ENCODE measurements at places on chromosomes 13 and 19. TPM values are rescaled to one million over a fixed set of nuclear protein-coding genes. Genes with fewer than 3 reads are reported as not detected.

DNA sequence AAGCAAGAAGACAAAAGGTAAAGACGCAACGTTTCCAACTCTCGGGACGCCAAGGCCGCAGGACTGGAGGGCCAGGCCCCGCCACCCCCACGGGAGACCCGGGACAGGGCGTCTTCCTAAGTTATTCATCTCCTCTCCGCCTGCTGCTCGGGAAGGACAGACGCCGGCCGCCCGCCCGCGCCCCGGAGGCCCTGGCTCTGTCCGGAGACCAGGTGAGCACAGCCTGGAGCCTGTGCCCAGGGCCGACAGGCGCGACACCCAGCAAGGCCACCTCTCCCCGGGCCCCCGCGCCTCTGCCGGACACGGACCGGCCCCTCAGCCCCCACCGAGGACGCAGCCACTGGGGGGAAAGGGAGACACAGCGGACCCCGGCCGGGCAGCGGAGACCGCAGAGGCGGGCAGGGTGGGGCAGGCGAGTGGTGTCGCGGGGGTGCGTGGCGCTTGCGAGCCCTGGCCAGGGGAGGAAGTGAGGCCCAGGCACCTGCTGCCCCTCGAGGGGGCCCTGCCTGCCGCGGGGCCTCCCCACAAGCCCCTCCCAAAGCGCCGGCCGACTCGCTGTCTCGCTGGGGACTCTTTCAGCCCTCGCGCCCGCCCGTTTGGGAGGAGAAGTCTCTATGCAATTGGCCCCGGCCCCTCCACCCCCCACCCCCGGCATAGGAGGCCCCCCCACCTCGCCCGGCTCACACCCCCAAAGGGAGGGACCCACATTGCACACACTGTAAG lies 17.2 kb downstream of the SMIM24 start:
- no peaks in the 10 kb centered on the region for H3K27me3 ChIP-seq
- peak overlapping the region; percentile 45 for H3K27ac ChIP-seq
- H3K4me3 ChIP-seq, result no peak overlapping the region
- H3K36me3 ChIP-seq, result no peaks in the 10 kb centered on the region

- no peaks in the 10 kb centered on the region for H3K4me1 ChIP-seq
- no peak overlapping the region for H3K27ac ChIP-seq
- H3K36me3 ChIP-seq, result no peaks in the 10 kb centered on the region
These were observed 1.7 kb downstream of the MYO1F start for GRCh38 chr19:8575467-8575997.

SOX1 gene
- not detected for total RNA-seq

CCDC8 gene
- 59.5 TPM for total RNA-seq

HCST gene
- 5.9 TPM for total RNA-seq

CYP2A6 gene
- 0.25 TPM for total RNA-seq
